ENCODE measurements at places on chromosomes 2 and 18.

DNA sequence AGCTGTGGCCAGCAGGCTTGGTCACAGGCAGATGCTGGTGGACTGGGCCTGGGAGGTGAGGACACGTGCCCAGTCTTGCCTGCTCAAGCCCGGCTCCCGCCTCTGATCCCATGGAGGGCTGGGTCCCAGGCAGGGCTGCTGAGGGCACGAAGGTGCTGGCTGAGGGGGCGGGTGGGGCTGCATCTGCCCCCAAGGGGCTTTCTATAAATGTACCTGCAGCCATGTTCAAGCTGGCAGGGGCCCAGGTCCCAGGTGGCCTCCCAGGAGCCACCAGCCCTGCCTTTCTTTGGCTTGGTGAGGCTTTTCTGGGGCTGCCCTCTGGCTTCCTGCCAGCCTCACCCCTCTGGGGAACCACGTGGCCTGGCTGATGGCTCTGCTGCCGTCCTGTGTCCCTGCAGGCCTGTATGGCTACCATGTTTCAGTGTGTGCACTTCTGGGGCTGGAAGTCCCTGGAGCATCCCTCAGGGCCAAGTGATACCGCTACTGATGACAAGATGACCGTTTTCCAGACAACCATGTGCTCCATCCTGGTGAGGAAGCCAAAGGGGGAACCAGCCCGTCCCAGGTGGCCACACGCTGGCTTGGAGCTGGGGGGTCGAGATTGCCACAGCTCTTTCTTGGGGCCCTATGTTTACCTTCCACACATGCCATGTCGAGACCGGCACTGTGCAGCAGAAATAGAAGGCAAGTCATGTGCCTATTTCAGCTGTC, 23.2 kb downstream of the HJURP start:
- peak; percentile 21 for DNase-seq

- no peak for DNase-seq
These were observed 30.6 kb upstream of the EPC2 start for GRCh38 chr2:148614014-148614321.

GRCh38 chr2:139409212-139409611, 629.0 kb upstream of the NXPH2 start:
- no peak for DNase-seq

DNA sequence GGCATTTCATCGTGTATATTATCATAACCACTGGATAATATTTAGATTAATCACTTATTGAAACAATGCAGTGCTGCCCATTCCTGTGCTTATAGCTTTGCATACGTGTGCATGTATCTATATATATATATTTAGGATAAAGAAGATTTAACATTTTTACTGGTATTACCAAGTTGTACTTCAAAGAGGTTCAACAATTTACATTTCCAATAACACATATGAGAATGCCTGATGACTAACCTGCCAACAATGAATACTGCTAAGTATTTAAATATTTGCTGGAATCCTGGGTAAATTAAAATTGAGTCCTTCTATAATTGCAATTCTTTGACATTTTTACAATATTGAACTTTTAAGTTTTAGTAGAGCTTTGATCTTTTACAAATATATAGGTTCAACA, 111.4 kb downstream of the SLC39A10 start:
- no peak for DNase-seq

DNA sequence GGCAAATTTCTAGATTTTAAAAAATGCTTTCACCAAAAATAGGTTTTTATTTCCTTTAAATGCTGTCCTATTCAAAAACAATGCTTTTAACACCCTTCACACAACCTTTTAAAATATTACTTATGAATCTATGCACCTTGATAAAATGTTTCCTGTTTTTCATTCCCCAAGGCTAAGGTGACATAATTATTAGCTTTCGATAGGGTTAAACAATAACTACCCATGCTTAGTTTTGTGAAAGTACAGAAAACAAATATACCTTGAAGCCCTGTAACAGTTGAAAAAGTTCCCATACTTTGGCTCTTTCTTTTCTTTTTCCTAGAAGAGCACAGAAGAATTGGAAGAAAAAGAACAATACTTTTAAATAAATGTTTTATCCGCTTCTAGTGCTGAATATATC, 54.9 kb upstream of the ITPRID2 start:
- DNase-seq = no peak

DNA sequence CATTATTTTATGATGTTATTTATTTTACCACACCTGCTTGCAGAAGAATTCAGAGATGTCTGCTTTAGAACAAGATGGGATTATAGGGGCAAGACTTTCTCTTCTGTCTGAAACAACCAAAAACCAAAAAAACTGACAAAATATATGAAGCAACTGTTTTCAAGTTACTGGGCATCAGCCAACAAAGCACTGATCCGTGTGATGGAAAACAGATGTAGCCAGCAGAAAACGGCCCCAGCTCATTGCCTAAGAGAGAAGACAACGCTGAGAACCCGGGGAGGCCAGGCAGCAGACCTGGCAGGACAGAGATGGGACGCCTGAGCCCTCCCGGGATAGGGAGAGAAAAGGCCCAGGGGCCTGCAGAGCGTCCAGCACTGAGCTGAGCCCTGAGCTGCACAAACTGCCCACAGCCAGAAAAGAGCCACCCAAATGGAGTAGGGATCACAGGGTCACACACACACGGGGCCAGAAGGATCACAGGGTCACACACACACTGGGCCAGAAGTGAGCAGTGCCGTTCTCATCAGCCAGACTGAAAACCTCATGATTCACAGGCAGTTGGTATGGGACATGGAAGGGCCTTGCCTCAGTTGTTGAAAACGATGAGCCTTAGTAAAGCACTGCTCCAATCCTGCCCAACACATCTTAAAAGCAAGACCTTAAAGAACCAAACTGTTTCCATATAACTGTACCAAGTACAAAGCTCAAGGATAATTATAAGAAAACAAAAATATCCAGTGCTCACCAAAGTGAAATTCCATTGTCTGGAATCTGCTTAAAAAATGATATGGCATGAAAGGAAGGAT, 12.1 kb downstream of the PXDN start:
- no peak for DNase-seq

- peak; percentile 4 for DNase-seq
These were observed 405.9 kb downstream of the XIRP2 start for GRCh38 chr2:167293943-167294775.

GRCh38 chr18:49051311-49051967, 100.7 kb upstream of the SMAD7 start:
- DNase-seq = no peak

DNA sequence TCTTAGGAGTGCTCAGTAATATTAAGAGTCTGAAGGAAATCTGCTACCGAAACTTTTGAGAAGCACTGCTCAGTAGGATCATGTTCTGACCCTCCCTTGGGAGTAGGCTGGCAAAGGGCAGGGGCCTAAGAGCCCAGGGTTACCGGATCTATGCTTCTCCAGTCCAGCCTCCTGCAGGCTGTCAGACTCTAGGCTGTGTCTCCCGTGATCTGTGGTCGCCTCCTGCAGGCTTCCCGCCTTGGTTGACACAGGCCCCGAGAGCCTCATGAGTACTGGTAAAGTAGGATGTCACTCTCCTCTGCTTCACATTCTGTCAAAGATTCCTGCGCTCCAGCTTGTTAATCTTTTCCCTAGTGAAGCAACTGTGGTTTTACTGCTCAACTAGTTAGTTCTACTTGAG, 647.8 kb upstream of the RAB6C start:
- DNase-seq = no peak

DNA sequence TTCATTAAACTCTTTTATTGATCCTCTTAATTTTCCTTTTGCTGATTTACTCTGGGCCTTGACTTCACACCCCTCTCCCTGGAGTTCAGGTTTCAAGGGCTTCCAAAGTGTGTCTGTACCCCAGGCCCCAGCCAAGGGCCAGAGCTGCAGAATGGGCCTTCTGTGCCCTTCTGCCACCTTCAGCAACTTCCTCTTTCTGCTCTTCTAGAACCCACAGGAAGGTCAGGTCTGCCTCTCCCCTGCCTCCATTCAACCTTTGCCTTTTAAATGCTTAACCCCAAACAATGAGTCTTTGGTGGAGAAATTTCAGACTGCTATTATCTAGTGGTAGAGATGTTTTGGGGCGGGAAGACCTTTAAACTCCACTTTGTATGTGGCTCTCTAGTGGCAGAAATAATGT, 63.1 kb downstream of the TSN start:
- peak; percentile 27 for DNase-seq

- no peak for DNase-seq
These were observed 31.9 kb downstream of the ABHD3 start for GRCh38 chr18:21672521-21673267.

DNA sequence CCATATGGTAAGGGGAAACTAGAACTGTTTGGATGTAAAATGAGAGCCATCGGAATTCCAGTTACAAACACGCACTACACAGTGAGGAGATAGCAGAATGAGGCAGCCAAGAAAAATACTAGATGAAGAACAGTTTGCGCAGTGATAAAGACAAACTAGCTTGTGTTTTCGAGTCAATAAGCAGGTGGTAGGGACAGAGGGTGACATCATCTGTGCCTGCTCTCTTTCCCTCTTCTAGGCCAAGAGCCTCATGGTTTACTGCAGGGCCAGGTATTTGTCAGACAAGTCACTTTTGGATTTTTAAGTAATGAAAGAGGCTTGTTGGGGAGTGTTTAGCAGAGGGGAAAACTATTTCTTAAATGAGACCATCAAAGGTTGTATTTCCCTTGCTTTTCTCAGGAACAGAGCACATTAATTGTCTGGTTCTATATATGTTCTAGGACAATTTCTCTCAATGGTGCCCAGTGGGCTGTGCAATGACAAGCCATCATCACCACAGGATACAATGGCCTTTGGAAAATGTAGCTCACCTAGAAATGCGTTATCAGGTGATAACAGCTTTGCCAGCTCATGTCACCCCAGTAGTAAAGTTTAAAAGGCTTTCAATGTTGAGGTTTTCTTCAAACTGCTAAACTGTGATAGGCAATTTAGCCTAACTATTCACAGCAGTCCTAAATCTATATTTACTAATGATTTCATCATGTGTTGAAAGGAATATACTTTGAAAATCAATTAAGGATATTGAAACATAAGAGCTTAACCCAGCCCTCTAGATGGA, 1210.3 kb upstream of the ZEB2 start:
- no peak for DNase-seq

DNA sequence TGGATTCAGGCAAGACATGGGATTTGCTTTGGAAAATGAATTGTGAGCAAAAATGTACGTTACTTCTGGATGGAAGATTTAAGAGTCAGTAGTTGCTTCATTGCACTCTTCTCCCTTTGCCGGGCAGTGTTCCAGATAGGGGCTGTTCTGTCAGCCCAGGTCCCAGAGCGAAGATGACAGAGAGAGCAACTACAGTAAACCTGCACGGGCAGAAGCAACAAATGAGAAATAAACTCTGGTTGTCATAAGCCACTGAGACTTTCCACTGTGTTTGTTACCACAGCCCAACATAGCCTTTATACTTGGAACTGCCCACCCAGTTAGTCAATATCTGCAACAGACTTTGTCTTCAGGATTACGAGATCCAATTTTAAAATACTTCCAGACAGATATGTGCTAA, 83.3 kb downstream of the CACNB4 start:
- no peak for DNase-seq

DNA sequence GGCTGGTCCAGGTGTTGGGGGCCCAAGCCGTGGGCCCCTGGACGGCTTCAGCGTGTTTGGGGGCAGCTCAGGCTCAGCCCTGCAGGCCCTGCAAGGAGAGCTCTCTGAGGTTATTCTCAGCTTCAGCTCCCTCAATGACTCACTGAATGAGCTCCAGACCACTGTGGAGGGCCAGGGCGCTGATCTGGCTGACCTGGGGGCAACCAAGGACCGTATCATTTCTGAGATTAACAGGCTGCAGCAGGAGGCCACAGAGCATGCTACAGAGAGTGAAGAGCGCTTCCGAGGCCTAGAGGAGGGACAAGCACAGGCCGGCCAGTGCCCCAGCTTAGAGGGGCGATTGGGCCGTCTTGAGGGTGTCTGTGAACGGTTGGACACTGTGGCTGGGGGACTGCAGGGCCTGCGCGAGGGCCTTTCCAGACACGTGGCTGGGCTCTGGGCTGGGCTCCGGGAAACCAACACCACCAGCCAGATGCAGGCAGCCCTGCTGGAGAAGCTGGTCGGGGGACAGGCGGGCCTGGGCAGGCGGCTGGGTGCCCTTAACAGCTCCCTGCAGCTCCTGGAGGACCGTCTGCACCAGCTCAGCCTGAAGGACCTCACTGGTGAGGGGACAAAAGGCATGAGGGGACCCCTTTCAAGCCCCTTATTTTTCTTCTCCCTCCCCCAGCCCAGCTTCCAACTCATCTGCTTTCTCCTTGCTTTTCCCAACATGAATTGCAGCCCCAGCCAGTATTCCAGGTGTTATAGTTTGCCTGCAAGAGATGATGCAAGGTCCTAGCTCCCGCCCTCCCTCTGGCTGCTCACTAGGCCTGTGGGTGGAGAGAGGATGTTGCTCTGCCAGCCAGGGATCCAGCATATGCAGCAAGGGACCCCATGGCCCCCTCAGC, 2.9 kb upstream of the KHK start:
- no peak for DNase-seq

DNA sequence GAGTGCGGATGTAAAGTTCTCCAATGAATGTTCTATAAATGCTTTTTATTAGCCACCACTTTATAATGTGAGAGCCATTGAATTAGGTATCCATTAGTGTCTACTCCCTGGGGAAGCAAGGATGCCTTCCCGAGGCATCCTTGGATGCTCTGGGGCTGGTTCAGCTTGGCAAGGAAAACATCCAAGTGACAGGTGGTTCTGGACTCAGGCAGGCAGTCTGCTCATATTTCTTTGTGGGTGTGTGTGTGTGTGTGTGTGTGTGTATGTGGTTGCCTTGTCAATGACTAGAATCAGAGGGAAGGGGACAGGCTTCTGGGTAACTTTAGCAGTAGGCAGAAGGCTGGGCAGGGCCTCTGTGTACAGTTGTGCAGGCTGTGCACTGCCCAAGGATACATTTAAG, 149.2 kb downstream of the TSN start:
- DNase-seq = no peak

- DNase-seq = no peak
These were observed 47.3 kb upstream of the TANK start for GRCh38 chr2:161112908-161113307.

DNA sequence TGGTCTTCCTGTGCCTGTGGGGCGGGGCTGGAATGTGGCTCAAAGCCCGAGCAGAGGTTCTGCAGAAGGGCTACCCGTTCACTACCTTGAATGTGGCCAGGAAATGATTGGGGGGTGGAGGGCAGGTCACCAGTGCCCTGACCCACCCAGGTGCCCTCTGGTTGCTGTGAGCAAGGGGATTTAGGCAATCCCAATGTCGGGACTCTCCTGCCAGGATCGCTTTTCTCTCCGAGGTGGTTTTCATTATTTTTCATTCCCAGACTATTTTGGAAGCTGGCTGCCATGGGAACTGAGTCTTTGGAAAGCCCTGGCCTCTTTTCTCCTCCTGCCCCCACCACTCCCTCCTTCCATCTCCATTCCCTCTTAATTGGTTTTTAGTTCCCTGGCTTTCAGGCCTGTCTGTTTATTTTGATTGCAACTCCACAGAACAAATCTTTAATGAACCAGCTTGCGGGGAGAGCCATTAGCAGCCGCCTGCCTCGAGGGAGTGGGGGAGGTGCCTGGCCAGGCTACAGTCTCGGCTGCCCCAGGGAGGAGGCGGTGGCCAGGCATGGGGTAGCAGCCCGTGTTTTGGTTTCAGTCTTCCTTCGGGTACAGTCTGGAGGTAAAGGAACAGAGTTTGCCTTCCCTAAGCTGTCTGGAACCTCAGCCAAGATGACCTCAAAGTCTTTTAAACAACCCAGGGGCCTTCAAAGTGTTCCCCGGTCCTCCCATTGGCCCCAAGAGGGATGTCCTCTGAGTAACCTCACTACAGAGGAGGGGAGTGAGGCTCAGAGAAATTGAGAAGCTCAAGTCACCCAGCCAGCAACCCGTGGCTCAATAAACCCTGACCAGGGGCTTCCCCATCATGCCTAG, 114.4 kb upstream of the HAAO start:
- DNase-seq = no peak

GRCh38 chr2:8574196-8575037, 107.4 kb upstream of the ID2 start:
- peak; percentile 48 for DNase-seq

- DNase-seq = no peak
These were observed 24.9 kb upstream of the YWHAQ start for GRCh38 chr2:9655441-9656269.
